ENCODE measurements at places on chromosomes 2 and 18.

DNA sequence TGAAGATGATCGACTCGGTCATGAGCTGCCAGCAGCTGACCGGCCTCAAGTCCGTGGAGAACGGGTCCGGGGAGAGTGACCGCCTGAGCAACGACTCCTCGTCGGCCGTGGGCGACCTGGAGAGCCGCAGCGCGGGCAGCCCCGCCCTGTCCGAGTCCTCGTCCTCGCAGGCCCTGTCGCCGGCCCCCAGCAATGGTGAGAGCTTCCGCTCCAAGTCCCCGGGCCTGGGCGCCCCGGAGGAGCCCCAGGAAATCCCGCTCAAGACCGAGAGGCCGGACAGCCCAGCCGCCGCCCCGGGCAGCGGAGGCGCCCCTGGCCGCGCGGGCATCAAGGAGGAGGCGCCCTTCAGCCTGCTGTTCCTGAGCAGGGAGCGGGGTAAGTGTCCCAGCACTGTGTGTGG is 14.9 kb downstream of the SALL3 start:
- no peak for DNase-seq

DNA sequence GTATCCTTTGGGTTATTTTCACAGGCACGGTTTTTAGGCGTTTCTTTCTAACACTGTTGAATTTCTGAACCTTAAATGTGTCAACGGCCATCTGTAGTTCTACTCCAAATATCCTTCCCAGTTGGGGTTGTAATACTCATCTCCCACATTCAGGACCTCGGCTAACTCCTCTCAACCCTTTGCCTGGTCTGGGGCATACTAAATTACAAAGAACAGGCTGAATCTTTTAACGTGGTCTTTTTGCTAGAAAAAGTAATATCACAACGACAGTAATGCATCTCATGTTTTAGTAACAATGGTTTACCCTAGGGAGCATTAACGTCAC is 2.1 kb downstream of the RPRM start:
- DNase-seq: no peak

- no peak for DNase-seq
These were observed 16.3 kb upstream of the HES6 start for GRCh38 chr2:238256111-238256510.

GRCh38 chr2:126107883-126108282 is 548.1 kb upstream of the GYPC start:
- DNase-seq: no peak

GRCh38 chr2:157326698-157327097 is 1.1 kb upstream of the ERMN start:
- DNase-seq: no peak

DNA sequence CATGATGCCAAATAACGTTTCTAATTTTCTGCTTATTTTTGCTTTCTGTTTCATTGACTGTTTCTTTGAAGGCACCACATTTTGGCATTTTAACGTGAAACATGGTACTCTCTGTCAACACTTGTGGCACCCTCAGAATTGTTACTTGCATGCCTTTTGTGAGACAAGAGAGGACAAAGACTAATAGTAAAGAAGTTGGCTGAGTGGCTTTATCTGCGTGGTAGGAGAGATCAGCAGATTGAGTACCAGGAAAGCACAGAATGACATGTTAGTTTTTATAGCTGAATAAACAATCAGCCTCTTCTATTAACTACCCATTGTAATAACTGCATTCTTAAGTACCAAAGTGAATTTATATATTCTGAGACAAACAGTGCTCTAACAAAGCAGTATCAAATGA is 8.6 kb downstream of the ZNF638 start:
- DNase-seq: no peak

DNA sequence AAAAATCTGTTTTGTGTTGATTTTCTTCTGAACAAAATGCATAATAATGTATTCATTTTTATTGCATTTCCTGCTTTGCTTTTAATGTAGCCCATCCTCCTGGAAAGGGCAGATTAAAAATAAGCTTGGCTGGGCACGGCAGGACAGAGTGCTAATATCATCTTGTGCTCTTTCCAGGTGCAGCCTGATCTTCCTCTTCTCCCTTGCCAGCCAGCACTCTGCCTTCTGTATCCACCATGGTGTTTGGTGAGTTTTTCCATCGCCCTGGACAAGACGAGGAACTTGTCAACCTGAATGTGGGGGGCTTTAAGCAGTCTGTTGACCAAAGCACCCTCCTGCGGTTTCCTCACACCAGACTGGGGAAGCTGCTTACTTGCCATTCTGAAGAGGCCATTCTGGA is 52.3 kb downstream of the KCNS3 start:
- DNase-seq: no peak

DNA sequence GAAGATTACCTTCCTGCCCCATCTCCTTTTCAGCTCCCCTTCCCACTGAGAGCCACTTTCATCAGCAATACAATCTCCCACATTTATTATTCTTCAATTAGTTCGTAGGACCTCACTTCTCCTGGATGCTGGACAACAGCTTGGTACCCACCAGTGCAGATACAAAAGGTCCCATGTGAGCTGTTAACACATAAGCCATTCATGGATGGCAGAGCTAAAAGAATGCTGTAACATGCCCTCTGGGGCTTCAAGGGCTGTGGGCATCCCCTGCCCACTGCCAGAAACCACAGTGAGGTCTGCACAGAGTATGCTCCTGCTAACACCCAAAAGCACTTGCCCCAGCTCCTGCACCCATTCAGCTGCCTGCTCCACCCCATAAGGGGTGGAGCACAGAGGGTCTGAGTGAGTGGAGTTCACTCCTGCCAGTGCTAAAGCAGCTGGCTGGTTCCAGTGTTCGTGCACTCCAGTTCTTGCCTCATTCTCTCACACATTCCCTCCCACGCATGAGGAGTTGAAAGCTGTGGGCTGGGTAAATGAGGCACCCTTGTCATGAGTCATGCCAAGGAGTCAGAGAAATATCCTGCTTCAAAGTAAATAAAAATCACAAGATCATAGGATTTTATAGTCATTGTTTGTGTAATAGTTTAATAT is 305.9 kb upstream of the TMEFF2 start:
- DNase-seq: peak; percentile 23

GRCh38 chr2:19035238-19035637 is 323.2 kb downstream of the OSR1 start:
- DNase-seq: peak; percentile 85

DNA sequence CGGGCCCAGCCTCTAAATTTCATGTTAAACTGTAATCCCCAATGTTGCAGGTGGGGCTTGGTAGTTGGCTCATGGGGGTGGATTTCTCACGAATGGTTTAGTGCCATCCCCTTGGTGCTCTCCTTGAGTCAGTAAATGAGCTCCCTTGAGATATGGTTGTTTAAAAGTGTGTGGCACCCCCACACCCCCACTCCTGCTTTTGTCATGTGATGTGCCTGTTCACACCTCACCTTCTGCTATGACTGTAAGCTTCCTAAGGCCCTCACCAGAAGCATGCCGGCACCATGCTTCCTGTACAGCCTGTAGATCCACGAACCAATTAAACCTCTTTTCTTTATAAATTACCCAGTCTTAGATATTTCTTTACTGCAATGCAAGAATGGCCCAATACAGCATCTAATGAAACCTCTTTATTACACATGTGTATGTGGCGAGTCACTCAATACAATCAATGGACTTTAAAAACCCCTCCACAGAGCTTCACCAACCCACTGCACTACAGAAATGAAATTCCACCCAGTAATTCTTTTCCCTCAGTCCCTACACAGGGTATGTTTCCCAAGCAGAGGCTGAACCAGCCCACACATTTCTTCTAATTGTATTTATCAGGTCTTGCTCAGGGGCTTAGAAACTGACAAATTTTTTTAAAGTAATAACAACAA is 47.3 kb downstream of the WDFY1 start:
- no peak for DNase-seq

DNA sequence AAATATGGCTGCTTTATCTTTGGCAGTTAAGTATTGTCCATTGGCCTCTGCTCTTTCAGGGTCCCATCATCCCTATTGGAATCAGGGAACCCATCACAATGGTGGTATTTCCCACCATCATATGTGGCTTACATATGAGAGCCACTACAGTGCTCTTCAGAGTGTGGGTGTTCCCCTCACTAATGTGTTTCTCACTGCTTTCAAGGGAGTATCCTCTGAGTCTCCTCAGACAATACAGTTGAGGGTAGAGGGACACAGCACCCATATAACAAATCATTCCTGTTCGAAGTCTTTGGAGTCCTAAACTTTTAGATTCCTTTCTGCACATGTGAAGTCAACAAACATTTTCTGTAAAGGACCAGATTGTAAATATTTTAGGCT is 48.8 kb upstream of the DNAJC10 start:
- no peak for DNase-seq

GRCh38 chr2:3628241-3628679 is 29.7 kb upstream of the ALLC start:
- no peak for DNase-seq

DNA sequence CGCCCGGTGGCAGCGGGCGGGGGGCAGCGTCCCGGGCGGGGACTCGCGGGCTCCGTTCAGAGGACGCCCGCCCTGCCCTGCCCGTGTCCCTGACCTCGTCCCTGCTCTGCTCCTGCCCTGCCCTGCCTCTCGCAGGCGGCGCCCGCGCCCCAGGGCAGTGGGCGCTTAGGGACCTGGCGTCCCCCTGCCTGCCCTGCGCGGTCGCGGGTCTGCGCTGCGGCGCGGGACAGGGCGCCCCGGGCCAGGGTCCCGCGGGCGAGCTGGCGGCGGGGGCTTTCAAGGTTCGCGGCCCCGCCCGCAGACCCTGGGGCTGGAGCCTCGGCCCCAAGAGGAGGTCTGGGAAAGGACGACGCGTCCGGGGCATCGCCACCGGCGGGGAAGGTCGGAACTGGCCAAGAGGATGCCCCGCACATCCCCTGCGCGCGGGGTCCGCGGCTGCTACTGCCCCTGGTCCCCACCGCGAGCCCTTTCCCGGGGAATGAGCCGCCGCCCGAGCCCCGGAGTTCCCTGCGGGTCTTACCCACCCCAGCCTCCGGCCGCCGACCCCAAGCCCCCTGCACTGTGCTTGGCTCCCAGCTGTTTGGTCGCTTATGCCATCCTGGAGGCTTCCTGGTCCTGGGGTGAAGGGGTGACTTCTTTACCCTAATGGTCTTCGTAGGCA is 679 bp downstream of the RNF144A start:
- DNase-seq: no peak

DNA sequence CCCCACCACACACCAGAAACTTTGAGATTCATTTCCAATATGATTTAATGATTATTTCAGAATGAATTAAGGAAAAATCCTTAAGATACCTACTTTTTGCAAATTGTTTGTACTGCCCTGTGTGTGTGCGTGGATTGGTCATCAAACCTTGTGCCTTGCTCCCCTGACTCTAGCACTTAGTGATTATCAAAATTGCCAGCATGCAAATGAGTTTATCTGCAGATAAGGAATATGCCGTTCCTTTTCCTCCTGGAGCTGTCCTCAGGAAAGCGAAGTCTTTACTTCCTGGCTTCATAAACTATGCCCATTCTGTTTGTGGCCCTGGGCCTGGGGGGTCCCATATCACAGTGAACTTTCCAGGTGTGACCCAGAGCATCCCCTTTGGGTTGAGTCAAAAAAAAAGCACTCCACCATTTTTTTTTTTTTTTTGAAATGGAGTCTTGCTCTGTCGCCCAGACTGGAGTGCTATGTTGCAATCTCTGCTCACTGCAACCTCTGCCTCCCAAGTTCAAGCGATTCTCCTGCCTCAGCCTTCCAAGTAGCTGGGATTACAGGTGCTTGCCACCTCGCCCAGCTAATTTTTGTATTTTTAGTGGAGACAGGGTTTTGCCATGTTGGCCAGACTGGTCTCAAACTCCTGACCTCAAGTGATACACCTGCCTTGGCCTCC is 11.4 kb downstream of the CHMP1B start:
- DNase-seq: no peak

DNA sequence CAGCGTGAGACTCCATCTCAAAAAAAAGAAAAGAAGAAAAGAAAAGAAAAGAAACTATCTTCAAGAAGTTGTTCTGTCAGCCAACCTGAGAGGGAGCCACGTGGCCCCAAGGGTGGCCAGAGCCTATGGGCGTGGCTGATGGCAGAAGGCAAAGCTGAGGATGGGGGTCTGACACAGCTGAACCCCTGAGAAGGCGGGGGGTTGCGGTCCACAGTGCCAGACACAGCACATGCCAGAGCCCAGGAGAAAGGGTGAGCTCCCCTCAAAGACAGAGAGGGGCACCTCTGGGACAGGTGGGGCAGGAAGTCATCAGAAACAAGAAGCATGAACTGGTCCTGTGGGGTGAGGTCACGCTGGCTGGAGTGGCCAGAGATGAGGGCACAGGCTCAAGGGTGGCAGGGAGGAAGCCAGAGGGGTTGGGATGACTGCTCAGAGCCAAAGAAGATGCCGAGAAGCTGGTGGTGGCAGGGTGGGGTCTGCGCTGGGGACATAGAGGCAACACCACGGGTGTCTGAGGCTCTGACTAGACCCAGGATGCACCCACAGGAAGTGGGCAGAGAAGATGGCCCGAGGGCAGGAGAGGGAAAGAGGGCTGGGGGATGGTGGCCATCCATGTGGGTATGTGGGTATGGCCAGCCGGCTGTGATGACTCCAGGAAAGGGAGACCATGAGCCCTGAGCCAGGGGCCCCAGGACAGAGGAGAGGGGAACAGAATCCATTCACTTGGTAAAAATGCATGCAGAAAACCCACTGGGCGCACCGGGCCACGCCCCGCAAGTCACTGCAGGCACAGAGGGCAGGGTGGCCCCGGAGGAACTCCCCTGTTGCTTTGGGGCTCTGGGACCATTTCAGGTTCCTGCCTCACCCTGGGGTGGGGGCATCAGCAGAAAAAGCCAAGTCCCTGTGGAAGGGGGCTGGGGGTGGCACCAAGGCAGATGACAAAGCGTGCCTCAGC is 8.4 kb downstream of the KIF1A start:
- DNase-seq: no peak

GRCh38 chr2:218395456-218395825 is 4.2 kb upstream of the CTDSP1 start:
- DNase-seq: no peak

DNA sequence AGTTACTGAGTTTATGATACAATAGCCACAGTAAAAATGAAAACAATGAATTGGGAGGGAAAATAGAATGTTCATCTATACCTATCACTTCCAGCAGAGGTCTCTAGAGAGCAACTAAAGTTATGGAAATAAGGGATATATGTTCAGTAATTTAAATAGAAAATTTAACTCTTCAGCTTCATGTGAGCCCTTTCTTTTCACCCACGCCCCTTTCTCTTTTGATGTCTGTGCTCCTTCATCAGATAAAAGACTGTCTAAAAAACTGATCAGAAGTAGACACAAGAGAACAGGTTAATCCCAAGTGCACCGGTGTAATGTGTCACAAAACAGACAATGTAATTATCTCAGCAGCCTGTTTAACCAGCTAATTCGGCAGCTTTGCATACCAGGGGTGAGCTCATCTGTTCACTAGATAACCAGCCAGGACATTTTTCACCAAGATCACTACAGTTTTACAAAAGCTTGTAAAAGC is 238.5 kb upstream of the ERBB4 start:
- DNase-seq: peak; percentile 48

DNA sequence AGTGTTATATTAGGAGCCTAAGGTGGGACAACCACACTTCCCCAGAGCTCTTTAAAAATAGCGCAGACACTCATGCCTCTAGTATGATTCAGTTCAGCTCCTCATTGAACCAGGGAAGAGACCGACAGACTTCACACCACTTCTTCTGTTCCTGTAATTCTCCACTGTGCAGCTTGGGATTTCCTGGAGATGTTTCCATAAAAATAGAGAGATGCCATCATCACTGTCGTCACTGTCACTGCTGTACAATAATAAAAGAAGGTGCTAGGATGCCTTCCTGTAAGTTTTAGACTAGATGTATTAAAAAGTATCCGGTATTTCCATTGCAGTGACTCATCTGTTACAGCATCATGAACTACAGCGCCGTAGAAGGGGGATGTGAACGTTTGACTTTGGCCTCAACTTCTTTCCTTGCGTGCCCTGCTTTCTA is 110.9 kb downstream of the FAM210A start:
- DNase-seq: no peak
